Effector memory CD8-positive, alpha-beta T cell (primary cell): ENCODE measurements at places on chromosomes 4 and X.

DNA sequence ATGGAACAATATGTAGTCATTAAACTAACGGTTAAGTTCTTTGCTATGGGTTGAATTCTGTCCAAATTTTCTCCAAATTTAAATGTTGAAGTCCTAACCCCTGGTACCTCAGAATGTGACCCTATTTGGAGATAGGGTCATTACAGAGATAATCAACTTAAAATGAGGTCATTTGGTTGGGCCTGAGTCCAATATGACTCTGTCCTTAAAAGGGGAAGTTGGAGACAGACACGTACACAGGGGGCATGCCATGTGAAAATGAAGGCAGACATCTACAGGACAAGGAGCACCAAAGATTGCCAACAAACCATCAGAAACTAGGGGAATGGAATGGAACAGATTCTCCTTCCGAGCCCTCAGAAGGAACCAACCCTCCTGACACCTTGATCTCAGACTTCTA, 492.0 kb upstream of the FTHL17 start:
- DNase-seq: no peak

DNA sequence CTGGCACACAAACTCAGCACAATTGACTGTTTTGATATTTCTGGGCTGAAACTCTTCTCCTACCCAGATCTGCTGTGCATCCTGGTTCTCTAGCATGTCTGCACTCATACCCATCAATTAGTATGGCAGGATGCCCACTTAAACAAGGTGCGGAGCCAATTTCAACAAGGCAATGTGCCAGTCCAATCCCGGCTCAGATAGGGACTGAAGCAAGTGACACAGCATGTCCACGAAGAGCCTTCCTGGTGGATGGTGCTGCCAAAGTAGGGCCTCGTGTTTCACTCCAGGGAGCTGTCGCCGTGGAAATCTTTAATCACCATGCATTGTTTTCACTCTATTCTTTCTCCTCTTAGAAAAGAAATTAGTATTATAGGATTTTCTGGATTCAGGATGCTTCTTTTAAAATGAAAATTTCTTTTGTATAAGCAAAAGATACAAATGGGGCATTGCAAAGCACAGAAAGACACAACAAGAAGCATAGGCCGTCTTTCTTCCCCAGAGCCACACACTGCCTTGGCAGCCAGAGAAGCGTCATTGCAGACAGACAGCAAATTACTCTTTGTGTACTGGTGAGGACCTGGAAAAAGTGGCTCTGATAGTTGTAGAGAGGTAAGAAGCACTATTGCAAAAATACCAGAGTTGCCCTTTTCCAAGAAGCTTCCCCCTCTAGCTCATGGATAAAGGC, 40.6 kb upstream of the LSM6 start:
- no peak for DNase-seq

- DNase-seq: no peak
Measured at GRCh38 chr4:13992975-13993520, 365.5 kb upstream of the BOD1L1 start.

- DNase-seq: no peak
Measured at GRCh38 chr4:153728660-153729059, 31.2 kb downstream of the RNF175 start.

DNA sequence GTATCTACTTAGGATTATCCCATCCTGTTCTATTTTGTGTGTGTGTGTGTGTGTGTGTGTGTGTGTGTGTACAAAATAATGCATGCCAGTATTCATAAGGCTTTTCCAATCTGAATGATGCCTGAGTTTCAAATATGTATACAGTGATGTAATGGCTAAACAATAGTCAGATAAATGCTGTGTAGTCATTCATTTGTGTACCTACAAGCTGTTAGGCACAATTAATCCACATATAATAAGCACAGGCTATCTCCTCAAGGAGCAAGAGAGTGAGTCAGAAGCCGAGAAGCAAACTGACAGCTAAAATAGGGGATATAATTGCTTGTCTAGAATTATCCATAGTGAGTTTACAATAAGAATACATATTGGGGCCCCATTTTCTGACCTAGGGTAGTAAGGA, 15.7 kb downstream of the DMD start:
- DNase-seq: no peak

DNA sequence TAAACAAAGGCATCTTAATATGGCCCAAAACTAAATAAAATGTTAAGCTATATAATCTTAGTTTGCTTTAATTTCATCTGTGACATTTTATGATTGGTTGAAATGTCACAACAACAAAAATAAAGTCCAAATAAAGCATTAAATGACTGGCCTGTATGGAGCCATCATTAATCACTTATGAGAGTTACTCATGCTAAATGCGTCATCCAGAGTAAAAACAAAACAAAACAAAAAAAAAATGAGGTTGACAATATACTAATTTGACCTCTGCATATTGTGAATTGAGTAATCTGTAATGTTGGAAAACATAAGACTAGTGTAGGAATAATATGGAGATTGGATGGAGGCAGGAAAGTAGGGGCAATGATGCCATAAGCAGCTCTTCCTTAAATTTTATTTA, 139.7 kb downstream of the MAPK10 start:
- DNase-seq: no peak

DNA sequence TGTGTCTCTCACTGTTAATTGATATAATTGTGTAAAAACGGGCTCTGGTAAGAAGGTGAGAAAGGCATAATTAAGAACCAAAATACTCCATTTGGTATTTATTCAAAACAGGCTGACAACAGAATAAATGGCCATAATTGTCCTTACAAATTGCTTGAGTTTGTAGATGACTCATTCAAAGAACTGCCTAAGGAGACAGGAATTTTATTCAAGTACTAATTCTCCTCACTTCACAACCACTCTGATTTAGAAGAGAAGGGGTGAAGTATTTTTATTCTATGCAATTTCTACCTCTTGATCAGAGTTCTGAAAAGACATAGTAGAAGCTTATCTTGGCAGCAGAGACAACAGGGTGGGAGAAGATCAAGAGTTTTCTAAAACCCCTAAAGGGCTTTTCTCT, 43.1 kb downstream of the ATP11C start:
- DNase-seq: no peak

DNA sequence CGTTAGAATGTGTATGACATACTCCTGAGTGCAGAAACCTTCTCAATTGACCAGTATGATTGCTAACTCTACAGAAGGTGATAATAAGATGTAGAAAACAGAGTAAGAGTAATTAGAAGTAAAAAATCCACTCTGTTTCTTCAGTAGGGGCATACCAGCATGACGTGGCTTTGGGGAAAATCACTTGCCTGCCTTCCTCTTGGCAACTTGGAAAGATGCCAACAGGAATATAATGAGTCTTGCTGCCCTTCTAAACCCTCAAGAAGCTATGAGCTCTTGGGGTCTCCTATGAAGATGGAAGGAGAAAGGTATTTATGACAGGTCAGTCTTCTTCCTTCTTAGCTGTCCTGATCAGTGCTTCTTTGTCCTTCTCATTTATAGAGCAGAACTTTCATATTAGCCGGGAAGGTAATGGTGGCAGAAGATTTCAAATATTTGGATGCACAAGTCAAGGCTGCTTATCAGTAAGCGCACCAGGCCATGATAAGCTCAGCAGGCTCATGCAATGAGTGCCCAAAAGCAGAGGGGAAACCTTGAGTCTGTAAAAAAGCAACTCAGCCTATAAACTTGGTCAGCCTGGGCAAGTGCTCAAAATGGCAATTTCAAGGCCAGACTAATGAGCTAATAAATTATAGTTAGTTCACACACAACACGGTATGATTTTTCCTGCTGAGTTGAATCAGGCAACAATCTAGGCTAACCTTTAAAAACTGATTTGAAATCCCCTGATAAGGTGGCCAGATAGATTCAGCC, 69.7 kb upstream of the PPARGC1A start:
- DNase-seq: no peak

GRCh38 chr4:26751004-26751403, 109.6 kb upstream of the STIM2 start:
- DNase-seq: no peak

- DNase-seq: no peak
Measured at GRCh38 chr4:140049849-140050637, 103.9 kb downstream of the MAML3 start.

DNA sequence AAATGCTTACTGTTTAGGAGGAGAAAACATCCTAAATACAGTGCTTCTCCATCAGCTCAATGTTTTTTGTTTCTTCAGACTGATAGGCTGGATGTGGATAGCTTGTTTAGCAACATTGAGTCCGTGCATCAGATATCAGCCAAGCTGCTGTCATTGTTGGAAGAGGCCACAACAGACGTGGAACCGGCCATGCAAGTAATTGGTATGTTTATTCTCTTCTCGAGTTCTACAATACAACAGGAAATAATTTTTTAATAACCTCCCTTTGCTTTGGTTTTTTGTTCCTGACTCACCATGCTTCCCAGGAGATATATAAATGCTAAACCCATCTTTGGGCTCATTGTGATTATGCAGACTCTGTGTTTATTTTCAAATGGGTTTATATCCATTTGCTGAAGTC, 60.9 kb downstream of the ARHGEF38 start:
- no peak for DNase-seq

GRCh38 chrX:154695911-154696675, 42.7 kb upstream of the CTAG2 start:
- DNase-seq: no peak
